ENCODE measurements at places on chromosomes 16 and 17. TPM values are rescaled to one million over a fixed set of nuclear protein-coding genes. Genes with fewer than 3 reads are reported as not detected.
A peak's percentile ranks its signal among the peaks of the same experiment; 100 is the strongest.

- peaks cover 11% of the 10 kb centered on the region for H3K27me3 ChIP-seq
- H3K36me3 ChIP-seq: no peaks in the 10 kb centered on the region
- H3K4me3 ChIP-seq: no peak overlapping the region
- no peaks in the 10 kb centered on the region for H3K4me1 ChIP-seq
- no peak for DNase-seq
These were observed 55.4 kb downstream of the GP2 start for GRCh38 chr16:20271893-20272292.

DNA sequence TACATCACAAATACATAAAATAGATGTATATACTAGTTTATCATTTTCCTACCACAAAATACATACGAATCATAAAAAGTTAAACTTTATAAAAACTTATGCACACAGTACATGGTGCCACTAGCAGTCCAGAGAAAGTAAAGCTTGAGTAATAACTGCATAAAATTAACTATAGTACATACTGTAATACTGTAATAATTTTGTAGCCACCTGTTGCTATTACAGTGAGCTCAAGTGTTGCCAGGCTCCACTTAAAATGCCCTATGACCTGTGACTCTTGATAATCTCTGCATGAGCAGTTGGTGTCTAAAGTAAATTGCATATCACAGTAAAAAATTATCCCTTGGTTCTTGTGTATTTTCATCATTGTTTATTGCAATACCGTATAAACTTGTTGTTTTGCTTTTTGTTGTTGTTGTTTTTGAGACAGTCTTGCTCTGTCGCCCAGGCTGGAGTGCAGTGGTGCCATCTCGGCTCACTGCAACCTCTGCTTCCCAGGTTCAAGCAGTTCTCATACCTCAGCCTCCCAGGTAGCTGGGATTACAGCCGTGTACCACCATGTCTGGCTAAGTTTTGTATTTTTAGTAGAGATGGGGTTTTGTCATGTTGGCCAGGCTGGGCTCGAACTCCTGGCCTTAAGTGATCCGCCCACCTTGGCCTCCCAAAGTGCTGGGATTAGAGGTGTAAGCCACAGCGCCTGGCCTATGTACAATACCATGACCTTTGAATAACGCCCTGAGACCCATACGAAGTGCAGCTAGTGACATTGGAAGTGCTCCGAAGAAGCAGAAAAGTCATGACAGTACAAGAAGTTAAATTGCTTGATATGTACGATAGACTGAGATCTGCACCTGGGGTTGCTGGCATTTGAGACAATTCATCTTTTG, 6.6 kb downstream of the LUC7L3 start:
- H3K4me1 ChIP-seq: peaks cover 44% of the 10 kb centered on the region
- no peaks in the 10 kb centered on the region for H3K27me3 ChIP-seq
- H3K27ac ChIP-seq: no peak overlapping the region

DNA sequence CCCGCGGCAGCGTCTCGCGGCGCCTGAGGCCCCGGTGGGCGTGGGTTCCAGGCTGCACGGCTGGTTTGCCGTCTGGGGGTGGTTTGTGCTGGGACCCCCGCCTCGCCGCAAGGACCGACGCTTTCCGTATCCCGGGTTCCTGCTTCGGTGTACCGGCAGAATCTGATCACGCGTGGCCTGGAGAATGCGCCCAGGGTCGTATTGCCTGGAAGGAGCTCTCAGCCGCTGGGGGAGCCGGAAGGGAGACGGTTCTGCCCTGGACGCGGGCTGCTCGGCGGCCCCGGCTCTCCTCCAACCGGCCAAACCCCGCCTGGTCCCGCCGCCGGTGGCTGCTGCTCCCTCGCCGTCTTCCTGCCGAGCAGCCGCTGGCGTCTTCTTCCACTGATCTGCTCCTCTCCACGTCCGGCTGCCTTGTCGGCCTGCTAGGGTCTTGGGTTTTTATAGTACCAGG, 39.8 kb downstream of the ZNF778 start:
- DNase-seq: peak; percentile 25
- H3K27me3 ChIP-seq: no peaks in the 10 kb centered on the region
- H3K36me3 ChIP-seq: no peaks in the 10 kb centered on the region
- peak overlapping the region; percentile 33 for H3K4me3 ChIP-seq

GRCh38 chr16:71547168-71547567, 20.9 kb downstream of the CHST4 start:
- H3K36me3 ChIP-seq: no peaks in the 10 kb centered on the region
- H3K4me3 ChIP-seq: no peak overlapping the region
- no peak overlapping the region for H3K27ac ChIP-seq
- no peak for DNase-seq
- H3K4me1 ChIP-seq: no peaks in the 10 kb centered on the region

DNA sequence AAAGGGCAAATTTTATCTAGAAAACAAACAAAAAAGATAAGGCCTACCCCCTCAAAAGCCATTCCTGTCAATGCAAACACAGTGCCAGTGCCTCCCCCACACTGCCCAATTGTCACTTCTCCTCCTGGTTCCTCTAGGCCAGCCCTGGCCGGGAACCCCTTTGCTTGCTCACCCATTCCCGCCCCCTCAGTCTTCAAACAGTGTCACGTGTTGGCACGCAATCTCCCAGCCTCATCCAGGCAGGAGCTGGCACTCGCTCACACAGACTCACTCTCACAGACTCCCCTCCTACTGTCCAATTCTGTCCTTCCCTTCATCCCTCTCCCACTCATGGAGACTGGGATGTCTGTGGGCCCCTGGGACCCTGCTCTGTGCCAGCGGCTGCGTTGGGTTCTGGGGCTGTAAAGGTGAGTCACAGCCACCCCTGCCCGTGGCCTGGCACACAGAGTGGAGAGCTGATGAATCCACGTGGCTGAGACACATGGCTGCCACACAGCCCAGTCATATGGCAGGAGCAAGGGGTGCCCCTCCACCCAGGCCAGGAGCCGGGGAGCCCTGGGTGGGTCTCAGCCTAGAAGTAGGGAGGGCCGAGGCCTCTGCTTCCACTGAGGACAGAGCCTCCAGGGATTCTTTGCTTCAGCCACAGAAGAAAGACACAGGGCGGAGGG, 54.8 kb downstream of the VAC14 start:
- peak overlapping the region; percentile 98 for H3K27ac ChIP-seq
- peaks cover 10% of the 10 kb centered on the region for H3K36me3 ChIP-seq
- no peak for DNase-seq
- peaks cover 53% of the 10 kb centered on the region for H3K4me1 ChIP-seq
- no peaks in the 10 kb centered on the region for H3K27me3 ChIP-seq
- H3K4me3 ChIP-seq: peak overlapping the region; percentile 26

- DNase-seq: no peak
- no peak overlapping the region for H3K4me3 ChIP-seq
- H3K27ac ChIP-seq: no peak overlapping the region
- 0 out of 2 replicates have a peak, but pooled peaks cover 9% of the 10 kb centered on the region for H3K36me3 ChIP-seq
- H3K27me3 ChIP-seq: no peaks in the 10 kb centered on the region
These were observed 43.6 kb upstream of the CACNG5 start for GRCh38 chr17:66791347-66791746.

DNA sequence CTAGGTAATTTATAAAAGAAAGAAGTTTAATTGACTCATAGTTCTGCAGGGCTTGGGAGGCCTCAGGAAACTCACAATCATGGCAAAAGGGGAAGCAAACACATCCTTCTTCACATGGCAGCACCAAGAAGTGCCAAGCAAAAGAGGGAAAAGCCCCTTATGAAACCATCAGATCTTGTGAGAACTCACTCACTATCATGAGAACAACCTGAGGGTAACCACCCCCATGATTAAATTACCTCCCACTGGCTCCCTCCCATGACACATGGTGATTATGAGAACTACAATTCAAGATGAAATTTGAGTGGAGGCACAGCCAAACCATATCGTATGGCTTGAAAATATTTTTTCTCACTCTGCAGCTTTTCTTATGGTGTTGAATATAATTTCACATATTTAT, 151.7 kb downstream of the ANKFN1 start:
- no peaks in the 10 kb centered on the region for H3K27me3 ChIP-seq
- no peak overlapping the region for H3K4me3 ChIP-seq
- no peak overlapping the region for H3K27ac ChIP-seq
- DNase-seq: no peak
- H3K4me1 ChIP-seq: no peaks in the 10 kb centered on the region
- no peaks in the 10 kb centered on the region for H3K36me3 ChIP-seq

DNA sequence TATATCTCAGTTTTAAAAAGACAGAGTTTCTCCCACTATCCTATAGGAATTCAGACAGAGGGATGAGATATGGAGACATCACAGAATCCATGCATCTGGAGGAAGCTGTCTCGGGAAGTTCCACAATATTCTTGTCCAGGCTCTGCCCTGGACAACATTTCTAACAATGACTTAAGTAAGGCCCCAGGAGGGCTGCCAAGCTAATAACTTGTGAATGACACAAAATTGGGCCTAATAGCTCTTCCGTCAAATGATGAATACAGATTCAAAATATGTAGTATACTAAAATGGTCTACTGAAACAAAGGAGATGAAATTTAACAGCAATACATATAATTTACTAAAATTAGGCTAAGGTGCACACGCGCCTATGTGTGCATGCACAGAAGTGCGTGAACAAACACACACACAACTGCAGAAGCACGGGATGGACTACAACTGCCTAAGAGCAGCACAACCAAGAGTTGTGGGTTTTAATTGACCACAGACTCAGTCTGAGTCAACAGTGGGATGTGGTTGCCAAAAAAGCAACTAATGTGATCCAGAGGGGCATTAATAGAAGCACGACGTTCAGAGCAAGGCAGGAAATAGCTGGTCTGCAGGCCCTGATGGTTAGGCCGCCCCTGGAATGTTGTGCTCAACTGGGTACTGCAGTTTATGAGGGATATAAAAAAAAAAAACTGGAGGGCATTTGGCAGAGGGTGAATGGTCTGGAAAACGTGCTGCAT, 26.3 kb upstream of the HS3ST2 start:
- no peaks in the 10 kb centered on the region for H3K36me3 ChIP-seq
- H3K4me1 ChIP-seq: peaks cover 23% of the 10 kb centered on the region
- no peak overlapping the region for H3K4me3 ChIP-seq
- DNase-seq: peak; percentile 21
- H3K27me3 ChIP-seq: no peaks in the 10 kb centered on the region

GRCh38 chr16:84546669-84547545, 42.4 kb upstream of the MEAK7 start:
- no peaks in the 10 kb centered on the region for H3K27me3 ChIP-seq
- no peak for DNase-seq
- no peak overlapping the region for H3K4me3 ChIP-seq
- no peaks in the 10 kb centered on the region for H3K4me1 ChIP-seq
- no peaks in the 10 kb centered on the region for H3K36me3 ChIP-seq

- H3K4me1 ChIP-seq: peaks cover 17% of the 10 kb centered on the region
- no peaks in the 10 kb centered on the region for H3K27me3 ChIP-seq
- no peak for DNase-seq
- H3K27ac ChIP-seq: no peak overlapping the region
These were observed 33.8 kb downstream of the ESRP2 start for GRCh38 chr16:68202091-68202519.

GRCh38 chr16:8972843-8973586, 9.3 kb upstream of the USP7 start:
- no peaks in the 10 kb centered on the region for H3K27me3 ChIP-seq
- H3K4me3 ChIP-seq: no peak overlapping the region
- DNase-seq: no peak
- H3K4me1 ChIP-seq: peaks cover under 1% of the 10 kb centered on the region

DNA sequence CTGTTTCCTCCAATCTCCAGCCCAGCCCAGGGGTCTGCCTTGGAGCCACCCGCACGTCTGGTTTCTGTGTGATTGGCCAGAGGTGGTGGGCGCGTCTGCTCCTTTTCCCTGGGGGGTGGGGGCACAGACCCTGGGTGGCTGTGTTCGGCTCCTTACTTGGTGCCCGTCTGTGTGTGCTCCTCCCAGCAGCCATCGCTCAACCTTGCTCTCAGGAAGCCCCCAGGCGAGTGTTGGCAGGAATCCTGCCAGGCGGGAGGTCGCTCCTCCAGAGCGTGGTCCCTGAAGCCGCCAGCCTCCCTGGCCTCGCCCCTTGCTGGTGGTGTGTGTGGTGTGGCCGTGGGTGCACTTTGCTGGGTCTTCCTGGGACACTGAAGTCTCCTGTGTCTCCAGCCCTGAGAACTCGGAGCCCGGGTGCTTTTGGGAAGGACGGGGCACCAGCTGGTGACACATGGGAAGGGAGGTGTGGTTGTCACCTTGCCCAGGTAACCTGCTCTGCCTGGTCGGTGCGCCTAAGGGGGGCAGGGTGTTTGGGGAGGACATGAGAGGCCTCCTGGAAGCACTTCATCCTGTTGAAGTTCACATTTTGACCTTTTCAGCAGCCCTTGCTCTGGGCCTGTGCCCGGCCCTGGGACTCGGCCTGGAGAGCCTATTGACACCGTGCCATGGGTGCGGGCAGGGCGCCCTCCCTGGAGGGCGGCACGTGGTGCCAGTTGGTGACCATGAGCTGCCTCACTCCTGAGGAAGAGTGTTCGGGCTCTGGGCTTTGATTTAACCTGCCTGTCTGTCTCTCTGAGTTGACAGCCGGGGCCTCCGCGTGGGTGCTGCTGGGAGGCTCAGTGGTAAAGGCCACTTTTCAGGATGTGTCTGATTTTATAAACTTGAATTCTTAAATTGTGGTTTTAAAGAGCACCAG, 49.0 kb upstream of the ZNF750 start:
- peak overlapping the region; percentile 100 for H3K27ac ChIP-seq
- H3K27me3 ChIP-seq: no peaks in the 10 kb centered on the region
- peak; percentile 72 for DNase-seq
- no peaks in the 10 kb centered on the region for H3K36me3 ChIP-seq

GRCh38 chr16:1601031-1601430, 10.8 kb downstream of the IFT140 start:
- no peak overlapping the region for H3K4me3 ChIP-seq
- H3K36me3 ChIP-seq: no peaks in the 10 kb centered on the region
- H3K4me1 ChIP-seq: no peaks in the 10 kb centered on the region

DNA sequence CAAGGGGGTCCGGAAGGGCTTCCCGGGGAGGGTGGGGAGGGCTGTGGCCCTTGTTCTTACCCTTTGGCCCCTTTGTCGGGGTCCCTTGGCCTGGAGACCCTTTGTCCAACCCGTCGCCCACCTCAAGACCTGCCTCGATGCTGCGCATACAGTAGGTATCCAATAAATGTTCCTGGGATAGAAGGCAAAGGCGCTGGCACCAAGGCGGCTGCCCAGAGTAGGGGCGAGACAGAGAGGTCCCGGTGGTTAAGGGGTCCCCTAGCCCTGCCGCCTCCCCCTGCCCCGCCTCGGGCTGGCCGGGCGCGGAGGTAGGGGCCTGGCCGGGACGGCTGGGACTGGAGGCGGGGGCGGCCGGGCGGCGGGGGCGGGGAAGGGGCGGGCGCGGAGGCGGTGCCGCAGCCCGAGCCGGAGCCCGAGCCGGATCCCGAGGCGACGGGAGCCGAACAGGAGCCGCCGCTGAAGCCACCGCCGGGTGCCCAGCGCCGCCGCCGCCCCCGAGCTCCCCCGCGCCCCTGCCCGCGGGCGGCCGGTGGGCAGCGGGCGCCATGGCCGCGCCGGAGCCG, at the start of gene NHERF2:
Gene NHERF2 (plus strand): TSS at position 442 of the 563 bp plus-strand sequence. CDS start 104 bp downstream, at position 546.
- peaks cover 16% of the 10 kb centered on the region for H3K4me1 ChIP-seq
- no peak within 1 kb of the TSS for H3K27ac ChIP-seq

The CTRL gene
- 1.7 TPM for total RNA-seq

The PRR35 gene
- total RNA-seq: not detected

The AMZ2 gene
- 60.8 TPM for total RNA-seq

The ABCC11 gene
- 0.83 TPM for total RNA-seq

The GRAPL gene
- total RNA-seq: 0.37 TPM

The XAF1 gene
- total RNA-seq: 20.8 TPM

The RASL10B gene
- 0.11 TPM for total RNA-seq

The KRTAP1-5 gene
- total RNA-seq: not detected

The TSPOAP1 gene
- total RNA-seq: 0.18 TPM

The VPS35 gene
- 94.9 TPM for total RNA-seq

The TMEM100 gene
- total RNA-seq: not detected

The GAST gene
- total RNA-seq: not detected

The PIRT gene
- not detected for total RNA-seq

The LPO gene
- not detected for total RNA-seq
